Common myeloid progenitor, CD34-positive (primary cell): ENCODE measurements at places on chromosomes 11 and 22.
A peak's percentile ranks its signal among the peaks of the same experiment; 100 is the strongest.

DNA sequence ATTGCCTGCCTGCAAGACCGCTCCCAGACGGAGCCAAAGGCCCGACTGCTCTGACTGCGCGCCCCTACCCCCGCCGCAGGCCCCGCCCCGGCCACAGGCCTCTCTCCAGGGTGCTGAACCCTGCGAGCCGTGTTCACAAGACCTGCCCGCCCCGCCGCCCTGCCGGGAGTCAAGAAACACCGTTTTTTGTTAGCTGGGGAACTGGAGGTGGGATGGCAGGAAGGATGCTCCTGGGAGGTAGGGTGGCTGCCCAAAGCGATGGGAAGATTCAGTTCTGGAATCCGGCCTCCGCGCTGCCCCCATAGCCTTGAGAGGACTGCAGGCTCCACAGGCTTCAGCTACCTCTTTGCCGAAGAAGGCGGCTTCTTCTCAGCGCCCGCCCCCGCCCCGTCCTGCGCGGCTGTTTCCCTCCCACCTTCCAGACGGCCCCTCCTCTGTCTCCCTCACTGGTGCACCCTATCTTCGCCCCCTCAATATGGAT lies 2.7 kb upstream of the PDE2A start:
- DNase-seq = peak; percentile 56

- DNase-seq = no peak
Measured at GRCh38 chr11:82757660-82758357, 24.1 kb upstream of the FAM181B start.

DNA sequence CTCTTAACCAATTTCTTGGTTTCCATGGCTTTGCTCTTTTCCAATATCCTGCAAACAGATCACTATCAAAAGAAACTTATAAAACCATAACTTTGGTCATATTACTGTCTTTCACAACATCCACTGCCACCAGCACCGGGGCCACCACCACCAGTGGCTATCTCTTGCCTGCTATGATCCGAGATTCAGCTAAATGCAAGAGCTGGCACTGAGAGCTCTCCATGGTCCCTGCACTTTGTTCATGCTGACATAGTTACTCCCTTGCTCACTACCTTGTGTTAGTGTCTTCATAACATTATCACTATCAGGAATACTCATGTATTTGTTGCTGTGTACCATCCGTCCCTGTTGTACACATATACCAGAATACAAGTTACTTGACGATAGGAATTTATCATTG lies 299.0 kb downstream of the ETS1 start:
- DNase-seq = no peak

DNA sequence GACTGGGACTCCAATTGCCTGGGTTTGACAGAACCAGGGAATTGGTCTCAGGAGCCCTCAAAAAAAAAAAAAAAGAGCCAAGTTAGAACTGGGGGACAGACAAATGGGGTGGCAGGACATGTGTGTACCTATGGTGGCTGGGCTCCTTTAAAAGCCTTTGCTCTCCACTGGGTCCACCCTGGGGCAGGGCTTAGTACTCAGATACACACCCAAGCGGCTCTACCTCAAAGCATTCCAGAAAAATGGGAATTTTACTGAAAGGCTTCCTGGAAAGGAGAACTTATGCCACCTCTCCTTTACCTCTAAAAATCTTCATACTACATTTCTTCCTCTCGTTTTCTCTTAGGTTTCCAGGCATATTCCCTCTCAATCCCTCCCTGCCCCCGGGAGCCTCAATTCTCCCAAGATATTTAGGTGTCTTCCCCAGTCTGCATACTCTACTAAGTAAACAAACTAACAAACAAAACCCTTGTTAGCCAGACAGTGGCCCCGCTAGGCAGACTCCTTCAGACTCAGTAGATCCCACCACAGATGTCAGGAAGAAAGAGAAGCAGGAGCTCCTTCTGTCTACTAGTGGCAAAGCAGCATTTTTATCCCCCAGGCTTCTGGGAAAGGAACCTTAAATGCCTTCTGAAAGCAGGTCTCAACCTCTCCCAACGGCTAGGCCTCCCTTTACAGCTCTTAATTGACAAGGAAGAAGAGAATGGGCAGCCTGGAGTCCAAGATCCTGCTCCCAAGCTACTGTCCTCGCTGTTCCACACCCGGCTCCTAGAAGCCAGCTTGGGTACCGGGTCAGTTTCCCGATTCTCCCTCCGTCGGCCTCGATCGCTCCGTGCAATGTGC lies 653 bp downstream of the PCSK7 start:
- no peak for DNase-seq

DNA sequence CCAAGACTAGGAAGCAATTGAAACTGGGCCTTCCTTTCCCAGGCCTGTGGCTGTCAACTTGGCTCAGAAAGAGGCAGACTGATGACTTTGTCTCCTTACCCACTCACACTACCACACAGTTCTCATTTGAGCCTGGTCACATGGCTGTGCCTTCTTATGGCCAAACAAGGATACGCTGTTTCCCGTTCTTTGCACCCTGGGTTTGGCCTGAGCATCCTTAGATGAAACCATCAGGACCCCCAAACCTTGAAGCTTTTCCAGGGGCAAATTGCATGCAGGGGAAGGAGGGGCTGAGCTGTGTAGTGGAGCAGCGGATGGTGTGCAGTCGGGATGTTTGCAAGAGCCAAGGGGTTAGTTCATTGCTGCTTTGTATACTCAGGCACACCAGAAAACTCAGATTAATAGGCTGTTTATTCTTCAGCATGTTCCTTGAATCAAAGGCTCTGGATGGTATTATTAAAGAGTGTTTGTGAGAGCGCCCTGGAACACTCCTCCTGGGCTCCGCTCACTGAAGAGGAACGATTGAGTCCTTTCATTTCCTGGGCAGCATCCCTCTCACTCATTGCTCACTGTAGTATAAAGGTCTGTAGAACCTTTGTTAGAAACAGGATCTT lies 69.8 kb downstream of the ARFGAP2 start:
- no peak for DNase-seq

DNA sequence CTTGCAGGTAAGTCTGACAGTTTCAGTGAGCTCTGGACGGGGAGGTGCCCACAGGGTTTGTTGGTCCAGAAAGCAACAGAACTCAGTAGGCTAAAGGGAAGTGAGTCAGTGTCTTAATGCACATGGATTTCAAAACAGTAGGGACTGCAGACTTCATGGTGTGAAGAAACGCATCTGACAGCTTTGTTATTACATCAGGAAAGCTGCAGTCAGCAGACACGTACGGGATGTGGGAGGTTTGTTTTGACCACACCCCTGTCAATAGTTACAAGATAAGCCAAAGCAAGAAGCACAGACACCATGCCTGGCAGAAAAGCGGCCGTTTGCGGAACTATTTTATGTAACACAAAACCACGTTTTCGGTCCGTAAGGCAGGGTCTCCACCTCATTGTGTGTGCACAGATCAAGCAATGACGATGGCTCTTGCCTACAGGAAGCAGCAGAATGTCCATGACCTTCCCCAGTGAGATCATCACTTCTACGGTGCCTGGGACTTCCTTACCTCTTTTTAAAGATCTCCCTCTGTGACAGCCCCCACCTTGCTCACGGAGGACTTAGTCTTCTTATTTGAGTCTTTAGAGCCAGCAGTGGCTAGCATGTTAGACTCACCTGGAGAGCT lies 58.2 kb upstream of the FTH1 start:
- DNase-seq = peak; percentile 99

- no peak for DNase-seq
Measured at GRCh38 chr11:31096191-31096805, 273.2 kb downstream of the DCDC1 start.

- DNase-seq = peak; percentile 63
Measured at GRCh38 chr11:11966826-11967668, 41.4 kb downstream of the DKK3 start.

DNA sequence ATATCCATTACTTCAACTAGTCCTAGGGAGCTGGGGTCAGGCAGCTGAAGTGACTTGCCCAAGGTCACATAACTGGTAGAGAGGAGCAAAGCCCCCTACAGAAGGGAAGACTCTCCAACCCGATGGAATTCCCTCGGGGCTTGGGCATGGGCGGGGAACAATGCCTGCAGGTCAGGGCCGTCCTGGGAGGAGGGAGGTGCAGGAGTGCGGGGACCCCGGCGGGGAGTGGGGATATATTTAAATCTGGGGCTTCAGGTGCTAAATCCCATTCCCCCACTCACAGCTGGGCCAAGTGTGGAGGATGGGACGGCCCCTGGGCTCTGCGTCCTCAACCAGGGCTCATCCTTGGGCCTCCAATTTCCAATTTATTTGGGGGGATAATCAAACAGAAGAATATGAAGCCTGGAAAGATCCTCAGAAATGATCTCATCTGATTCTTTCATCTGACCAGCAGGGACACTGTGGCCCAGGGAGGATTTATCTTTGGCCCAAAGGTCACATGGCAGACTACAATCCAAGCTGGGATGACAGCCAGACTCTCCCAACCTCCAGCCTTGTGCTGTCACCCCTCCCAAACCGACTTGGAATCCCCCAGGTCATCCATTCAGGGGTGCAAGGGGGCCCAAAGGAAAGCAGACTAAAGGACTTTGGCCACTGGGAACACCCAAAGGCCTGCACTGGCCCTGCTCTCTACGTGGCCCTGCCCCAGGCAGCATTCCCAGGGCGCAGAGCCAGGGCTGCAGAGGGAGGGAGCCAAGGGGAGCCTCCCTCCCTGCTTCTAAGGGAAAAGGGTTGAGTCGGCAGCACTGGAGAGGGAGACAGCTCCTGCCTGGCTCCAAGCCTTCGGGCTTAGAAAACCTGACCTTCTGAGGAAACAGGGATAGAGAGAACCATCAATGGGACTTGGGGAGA lies 8.7 kb upstream of the C1QTNF6 start:
- no peak for DNase-seq

DNA sequence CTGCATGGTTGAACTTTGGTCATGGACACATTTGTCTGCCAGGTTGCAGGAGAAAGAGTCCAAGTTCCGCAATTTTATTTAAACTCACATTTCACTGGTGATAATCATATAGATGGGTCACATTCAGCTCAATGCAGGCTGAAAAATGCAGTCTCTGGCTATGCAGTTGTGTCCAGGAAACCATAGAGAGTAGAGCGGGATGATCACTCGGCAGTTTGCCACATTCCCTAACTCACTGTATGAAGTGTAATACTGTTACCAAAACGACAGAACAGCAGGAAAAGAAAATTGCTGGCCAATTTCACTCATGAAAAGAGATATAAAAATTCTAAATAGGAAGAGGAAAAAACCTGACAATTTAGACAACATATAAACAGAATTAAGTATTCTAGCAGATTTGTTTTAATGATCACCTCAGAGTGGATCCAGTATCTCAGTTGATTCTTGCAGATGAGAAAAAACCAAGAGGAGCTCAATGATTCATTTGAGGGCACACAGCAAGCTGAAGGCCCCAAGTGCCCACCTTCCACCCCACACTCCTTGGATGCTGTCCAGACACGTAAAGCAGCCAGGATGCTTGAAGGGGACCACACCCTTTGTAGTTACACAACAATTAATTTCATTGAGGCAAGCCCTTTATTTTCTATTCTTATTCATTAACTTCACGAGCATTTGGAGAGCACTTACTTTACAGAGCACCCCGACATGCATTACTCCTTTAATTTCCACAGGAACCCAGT lies 422.3 kb downstream of the SOX6 start:
- peak; percentile 63 for DNase-seq

GRCh38 chr11:72116019-72116755 lies 3.7 kb upstream of the ANAPC15 start:
- no peak for DNase-seq

DNA sequence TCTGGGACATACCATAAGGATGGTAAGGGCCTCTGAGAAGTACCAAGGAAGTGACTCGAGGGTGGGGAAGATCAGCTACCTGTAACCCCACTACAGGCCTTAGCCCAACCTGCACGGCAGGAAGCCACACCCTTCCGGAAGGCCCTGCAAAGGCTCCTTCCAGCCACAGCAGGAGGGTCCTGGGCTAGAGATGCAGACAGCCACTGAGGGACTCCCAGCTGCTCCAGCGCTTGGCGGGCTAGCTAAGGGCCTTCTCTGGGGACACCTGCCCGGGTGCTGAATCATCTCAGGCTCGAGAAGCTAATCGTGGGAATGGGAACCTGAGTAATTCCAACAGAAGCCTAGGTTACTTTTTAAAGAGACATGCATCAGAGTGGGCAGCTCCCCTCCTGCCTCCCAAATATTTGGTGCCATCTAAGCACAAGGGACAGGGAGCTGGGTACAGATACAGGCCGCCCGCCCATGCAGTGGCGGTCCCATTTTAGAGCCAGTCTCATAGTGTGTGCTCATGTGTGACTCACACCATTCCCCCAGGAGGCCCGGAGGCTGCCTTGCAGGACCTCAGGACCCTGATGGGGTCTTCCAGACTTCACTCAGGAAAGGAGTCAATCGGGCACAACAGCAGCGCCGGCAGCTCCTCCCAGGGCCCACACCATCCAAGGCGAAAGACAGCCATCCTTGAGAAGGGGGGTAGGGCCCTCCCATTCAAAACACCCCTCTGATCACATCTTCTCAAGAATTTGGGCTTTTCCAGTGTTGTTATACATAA lies 8.0 kb downstream of the MYH9 start:
- no peak for DNase-seq

- no peak for DNase-seq
Measured at GRCh38 chr22:38246046-38246658, 26.7 kb downstream of the TMEM184B start.

DNA sequence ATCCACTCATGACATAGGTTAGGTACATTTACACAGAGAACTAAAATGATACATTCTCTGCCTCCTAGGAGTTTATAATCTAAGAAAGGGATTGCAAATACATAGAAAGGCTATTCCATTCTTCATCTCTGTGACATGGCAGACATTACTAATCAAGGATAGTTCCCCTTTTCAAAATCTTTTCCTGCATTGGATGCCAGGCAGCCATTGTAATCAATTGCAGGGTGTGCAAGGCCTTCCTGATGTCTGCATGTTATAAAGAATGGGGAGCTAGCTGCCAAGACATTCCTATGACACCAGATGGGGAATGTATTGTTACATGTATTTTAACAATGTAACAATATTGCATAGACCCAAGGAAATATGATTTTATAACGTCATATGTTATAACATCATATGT lies 82.0 kb downstream of the KIRREL3 start:
- no peak for DNase-seq

- no peak for DNase-seq
Measured at GRCh38 chr22:40908895-40909294, 42.3 kb upstream of the RBX1 start.

DNA sequence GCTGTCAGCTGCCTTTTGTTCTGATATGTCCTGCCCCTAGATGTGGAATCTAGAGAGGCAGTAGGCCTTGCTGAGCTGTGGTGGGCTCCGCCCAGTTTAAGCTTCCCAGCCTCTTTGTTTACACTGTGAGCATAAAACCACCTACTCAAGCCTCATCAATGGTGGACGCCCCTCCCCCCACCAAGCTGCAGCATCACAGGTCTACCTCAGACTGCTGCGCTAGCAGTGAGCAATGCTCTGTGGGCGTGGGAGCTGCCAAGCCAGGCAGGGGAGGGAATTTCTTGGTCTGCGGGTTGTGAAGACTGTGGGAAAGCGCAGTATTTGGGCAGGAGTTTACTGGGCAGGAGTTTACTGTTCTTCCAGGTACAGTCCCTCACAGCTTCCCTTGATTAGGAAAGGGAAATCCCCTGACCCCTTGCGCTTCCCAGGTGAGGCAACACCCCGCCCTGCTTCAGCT lies 98.5 kb downstream of the SMCO4 start:
- DNase-seq = no peak

- DNase-seq = no peak
Measured at GRCh38 chr11:33479231-33479630, 221.4 kb downstream of the C11orf91 start.

GRCh38 chr11:121270001-121270678 lies 22.4 kb upstream of the SC5D start:
- no peak for DNase-seq

- no peak for DNase-seq
Measured at GRCh38 chr11:86249307-86250098, 5.0 kb downstream of the EED start.
